ENCODE measurements at places on chromosomes 11 and 22.

DNA sequence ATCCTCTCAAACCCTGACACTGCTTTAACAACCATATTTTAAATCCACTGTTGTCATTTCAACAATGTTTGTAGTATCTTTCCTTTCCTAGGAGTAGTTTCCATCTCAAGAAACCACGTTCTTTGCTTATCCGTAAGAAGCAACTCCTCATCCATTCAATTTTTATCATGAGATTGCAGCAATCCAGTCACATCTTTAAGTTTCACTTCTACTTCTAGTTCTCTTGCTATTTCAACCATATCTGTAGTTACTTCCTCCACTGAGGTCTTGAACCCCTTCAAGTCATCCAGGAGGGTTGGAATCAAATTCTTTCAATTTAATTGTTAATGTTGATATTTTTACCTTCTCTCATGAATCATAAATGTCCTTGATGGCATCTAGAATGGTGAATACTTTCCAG, 22.4 kb downstream of the CCDC82 start:
- no peak for DNase-seq

- no peak for DNase-seq
Observed at GRCh38 chr11:74464746-74465145, 2.6 kb downstream of the KCNE3 start.

- no peak for DNase-seq
Observed at GRCh38 chr22:46245511-46245910, 4.6 kb downstream of the CDPF1 start.

- DNase-seq = peak; percentile 38
Observed at GRCh38 chr11:87425943-87426342, 388.2 kb downstream of the TMEM135 start.

DNA sequence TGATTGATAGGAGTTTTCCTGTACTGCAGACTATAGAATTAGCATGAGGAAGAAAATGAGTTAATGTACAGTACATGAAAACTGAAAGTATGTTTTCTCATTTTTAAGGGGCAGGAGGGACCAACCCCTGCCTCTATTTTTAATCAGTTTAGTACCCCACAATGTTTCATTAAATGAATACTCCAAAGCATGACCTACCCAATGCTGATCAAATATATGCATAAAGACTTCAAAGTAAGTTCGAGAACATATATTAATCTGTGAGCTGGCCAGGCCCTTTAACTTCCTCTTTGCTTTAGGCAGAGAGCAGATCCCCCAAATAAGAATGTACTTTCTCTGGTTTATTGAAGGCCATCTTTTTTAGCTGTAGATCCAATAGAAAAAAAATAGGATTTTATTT, 161.0 kb downstream of the FCHSD2 start:
- DNase-seq = no peak

Measured in adipocyte (in vitro differentiated cells).